ENCODE measurements at places on chromosomes 2 and 18. TPM values are rescaled to one million over a fixed set of nuclear protein-coding genes. Genes with fewer than 3 reads are reported as not detected.

The IL36G gene
- not detected for total RNA-seq

The CD28 gene
- 194 TPM for total RNA-seq

The PPP1R1C gene
- total RNA-seq, result not detected

DNA sequence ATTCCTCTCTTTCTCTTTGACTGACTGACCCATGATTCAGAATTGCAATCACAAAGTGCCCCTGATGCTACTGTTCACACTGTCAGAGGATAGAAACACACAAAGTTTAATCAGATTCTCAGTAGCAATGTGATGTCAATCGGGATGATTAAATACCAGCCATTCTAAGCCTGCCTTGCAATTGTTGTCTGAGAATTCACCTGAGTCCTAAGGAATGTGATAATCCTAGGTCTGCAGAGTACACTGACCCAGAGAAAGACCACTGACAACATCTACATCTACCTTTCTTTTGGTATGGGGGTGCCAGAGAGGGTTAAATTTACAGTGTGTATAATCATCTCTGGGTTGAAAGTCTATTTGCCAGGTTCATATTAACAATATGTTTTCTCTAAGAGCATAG, 883.3 kb downstream of the NRXN1 start:
- no peaks in the 10 kb centered on the region for H3K36me3 ChIP-seq
- DNase-seq, result no peak
- no peak overlapping the region for H3K27ac ChIP-seq
- H3K4me1 ChIP-seq, result peaks cover 2% of the 10 kb centered on the region
- H3K4me3 ChIP-seq, result no peak overlapping the region

DNA sequence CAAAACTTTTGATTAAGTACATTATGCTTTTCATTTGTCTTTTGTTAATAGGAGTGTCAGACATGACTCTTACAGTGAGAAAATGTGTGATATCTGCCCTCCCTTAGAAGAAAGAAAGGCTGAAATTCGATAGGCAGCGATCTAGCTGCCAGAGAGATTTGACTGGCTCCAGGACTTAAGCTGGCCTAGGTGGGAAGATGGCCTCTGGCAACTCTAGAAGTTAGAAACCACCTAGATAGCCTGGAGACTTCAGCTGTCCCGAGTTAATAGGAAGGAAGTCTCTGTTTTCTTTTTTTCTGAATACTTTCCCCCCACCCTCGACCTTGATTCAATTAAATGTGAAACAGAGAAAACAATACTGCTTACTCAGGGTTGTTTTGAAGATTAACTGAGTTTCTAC, 1194.7 kb upstream of the CRIM1 start:
- no peak for DNase-seq
- no peaks in the 10 kb centered on the region for H3K36me3 ChIP-seq

DNA sequence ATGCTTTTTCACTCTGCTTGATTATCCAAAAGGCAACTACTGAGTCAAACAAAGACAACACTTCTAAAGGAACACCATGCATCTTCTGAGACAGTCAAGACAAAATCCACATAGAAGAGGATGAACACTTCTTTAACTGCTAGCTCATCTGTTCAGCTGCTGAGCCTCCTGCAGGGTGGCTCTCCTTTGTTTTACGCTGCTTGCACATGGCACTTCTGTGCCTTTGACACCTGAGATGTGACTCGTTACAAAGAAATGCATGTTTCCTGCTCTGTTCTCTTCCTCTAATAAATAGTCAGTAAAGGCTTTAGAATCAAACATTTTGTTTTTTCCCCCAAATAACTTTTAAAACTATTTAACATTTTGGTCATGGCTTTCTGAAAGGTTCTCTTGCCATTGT, 1129.4 kb downstream of the TDRD15 start:
- DNase-seq, result no peak
- H3K4me3 ChIP-seq, result no peak overlapping the region
- H3K27ac ChIP-seq, result no peak overlapping the region
- no peaks in the 10 kb centered on the region for H3K27me3 ChIP-seq

DNA sequence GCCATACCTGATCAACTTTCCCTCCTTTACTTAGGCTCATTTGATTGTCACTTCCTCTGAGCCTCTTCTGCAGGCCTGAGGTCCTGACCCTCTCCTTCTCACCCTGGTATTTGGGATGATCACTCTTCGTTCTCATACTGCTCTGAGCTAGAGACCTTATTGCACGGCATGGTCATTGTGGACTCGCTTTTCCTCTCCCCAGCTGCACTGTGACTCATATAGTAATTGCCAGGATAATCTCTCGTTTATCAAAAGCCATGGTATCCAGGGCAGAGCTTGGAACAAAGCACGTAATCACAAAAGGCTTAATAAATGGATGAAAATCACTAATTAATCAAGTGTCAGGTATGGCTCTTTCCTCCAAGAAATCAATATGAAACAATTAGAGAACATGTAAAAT, 40.9 kb upstream of the TRIB2 start:
- H3K27ac ChIP-seq, result no peak overlapping the region
- H3K4me3 ChIP-seq, result no peak overlapping the region
- H3K36me3 ChIP-seq, result no peaks in the 10 kb centered on the region
- no peak for DNase-seq
- no peaks in the 10 kb centered on the region for H3K27me3 ChIP-seq

GRCh38 chr18:58547864-58548263, 81.0 kb downstream of the ALPK2 start:
- no peak overlapping the region for H3K4me3 ChIP-seq
- DNase-seq, result no peak
- no peak overlapping the region for H3K27ac ChIP-seq
- peaks cover 25% of the 10 kb centered on the region for H3K27me3 ChIP-seq
- H3K4me1 ChIP-seq, result peaks cover 44% of the 10 kb centered on the region
- no peaks in the 10 kb centered on the region for H3K36me3 ChIP-seq

GRCh38 chr2:202932425-202933138, 20.5 kb downstream of the CARF start:
- no peak overlapping the region for H3K27ac ChIP-seq
- H3K36me3 ChIP-seq, result peaks cover 11% of the 10 kb centered on the region
- H3K4me1 ChIP-seq, result no peaks in the 10 kb centered on the region
- no peaks in the 10 kb centered on the region for H3K27me3 ChIP-seq

- peaks cover 57% of the 10 kb centered on the region for H3K27me3 ChIP-seq
- H3K27ac ChIP-seq, result no peak overlapping the region
- H3K4me1 ChIP-seq, result no peaks in the 10 kb centered on the region
- H3K4me3 ChIP-seq, result no peak overlapping the region
- H3K36me3 ChIP-seq, result no peaks in the 10 kb centered on the region
These were observed 7.3 kb downstream of the ALPP start for GRCh38 chr2:232385660-232386489.

DNA sequence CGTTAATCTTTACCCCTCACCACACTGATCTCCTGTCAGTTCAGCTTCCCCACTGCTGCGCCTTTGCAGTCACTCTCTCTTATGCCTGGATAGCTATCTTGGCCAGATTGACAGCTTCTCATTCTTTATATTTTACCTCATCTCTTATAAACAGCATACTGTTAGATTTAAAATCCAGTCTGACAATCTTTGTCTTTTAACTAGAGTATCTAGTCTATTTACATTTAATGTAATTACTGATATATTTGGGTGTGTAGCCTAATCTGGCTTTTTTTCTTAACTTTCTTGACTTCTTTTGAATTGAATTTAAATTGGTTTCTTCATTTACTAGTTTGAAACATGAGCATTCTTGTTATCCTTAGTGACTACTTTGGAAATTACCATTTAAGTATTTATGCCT, 225.1 kb downstream of the PRKCE start:
- H3K27me3 ChIP-seq, result peaks cover 1% of the 10 kb centered on the region
- H3K36me3 ChIP-seq, result peaks cover 14% of the 10 kb centered on the region
- no peak for DNase-seq
- H3K4me3 ChIP-seq, result no peak overlapping the region

DNA sequence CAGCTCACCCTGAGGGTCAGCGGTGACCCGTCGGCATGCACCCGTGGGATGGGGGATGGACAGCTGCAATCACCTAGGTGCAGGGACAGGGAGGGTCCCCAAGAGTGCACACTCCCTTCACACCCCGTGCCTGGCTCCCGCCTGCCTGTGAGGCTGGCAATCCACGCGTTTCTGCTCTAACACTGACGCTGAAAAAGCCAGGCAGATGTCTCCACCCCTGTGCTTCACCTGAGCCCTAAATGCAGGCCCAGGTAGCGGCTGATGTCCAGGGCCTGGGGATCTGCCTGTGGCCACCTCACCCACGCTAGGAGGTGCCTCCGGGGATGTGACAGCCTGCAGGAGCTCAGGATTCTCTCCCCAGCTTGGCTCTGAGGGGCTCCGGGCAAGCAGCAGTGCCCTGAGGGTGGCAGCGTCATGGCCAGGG, 212.0 kb upstream of the SALL3 start:
- H3K27ac ChIP-seq, result no peak overlapping the region
- no peaks in the 10 kb centered on the region for H3K4me1 ChIP-seq

DNA sequence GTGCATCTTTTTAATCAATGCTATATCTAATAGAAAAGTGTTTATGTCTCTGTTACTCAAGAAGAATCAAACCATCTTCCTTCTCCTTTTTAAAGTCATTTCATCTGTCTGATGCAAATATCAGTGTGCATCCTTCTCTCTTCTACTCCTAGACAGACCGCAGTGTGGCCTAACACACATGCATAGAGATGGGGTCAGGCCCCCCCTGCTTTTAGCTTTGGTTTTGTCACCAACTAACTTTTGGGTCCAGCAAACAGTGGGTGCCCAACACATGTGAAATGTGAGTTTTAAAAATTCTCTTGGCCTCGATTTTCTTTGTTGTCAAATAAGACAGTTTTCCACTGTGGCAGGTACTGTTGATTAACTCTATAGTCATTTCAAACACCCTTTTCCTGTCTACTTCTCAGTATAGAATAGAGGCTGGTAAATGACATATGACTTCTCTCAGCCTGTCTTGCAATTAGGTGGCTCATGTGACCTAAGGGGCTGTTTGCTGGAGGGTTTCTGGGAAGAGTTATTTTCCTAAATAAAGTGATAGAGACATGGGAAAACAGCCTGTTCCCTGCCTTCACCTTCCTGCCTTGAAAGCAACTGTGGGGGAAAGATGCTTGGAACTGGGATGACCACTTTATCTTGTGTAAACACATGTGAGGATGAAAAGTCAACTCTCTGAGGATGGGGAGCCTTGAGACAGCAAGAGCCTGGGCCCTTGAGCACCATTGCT, 65.7 kb upstream of the DARS1 start:
- peak; percentile 49 for DNase-seq
- H3K36me3 ChIP-seq, result peaks cover 20% of the 10 kb centered on the region
- H3K27me3 ChIP-seq, result no peaks in the 10 kb centered on the region
- peak overlapping the region; percentile 87 for H3K27ac ChIP-seq

DNA sequence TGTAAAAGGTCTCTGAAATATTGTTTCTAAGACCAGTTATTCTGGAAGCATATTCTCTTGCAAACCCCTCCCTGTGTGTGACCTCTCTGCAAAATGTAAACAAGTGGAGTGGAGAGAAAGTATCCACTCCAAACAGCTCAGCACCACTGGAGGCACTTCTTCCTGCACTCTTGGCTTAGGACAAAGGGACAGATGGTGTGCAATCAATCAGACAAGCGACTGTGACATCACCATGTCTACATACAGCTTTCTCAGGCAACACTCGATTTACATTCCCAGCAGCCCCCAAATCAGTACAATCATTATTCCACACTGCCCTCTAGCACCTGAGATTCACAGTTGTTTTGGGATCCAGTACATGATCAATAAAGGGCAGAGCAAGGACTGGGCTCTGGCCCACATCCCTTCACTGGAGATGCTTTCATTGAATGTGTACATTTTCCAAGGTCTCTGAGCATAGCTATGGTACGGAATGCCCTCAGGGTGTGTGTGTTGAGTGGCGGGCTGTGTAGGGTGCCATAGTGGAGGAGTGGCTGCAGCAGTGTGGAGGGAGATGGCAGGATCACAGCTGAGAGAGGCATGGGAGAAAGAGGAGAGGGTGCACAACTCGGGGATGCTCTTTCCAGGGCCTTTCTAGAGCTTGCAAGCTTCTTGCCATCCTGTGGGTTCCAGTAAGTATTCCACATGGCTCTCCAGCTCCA, 311.8 kb upstream of the ST6GAL2 start:
- DNase-seq, result no peak

DNA sequence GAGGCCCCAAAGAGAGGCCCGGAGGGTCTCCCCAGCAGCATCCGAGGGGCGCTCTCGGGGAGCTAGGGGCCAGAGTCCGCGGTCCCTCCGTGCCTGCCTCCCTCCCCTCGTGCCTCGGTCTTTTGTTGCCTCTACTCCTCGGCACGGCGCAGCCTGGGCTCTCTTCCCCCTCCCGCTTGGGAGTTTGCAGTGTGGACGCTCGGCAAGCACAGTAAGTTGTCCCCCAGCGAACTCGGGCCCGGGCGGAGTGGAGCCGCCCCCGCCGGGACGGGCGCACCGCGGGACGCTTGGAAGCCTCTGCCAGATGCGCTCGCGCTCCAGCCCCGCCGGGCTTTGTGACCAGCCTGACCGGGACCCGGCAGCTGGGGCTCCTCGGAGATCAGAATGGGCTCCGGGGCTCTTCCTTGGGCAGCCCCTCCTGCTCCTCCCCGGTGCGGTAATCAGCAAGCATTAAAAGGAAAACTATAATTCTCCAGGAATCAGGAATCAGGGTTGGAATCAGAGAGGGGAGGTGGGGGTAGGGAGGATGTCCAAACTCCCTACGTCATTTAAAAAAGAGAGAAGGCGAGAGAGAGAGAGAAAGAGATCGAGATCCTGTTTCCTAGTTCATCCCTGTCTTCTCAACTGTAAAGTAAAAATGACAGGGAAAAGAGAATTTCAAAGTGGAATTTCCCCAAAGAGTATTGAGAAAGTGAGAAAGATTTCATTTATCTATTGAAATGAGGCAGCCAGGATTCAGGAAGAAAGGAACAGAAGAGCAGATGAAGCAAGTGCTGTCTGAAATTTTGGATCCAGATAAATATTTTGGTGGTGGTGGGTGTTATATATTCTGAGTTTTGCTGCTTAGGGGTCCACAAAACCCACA, 786 bp upstream of the TMEM200C start:
- H3K27ac ChIP-seq, result no peak overlapping the region
- no peak for DNase-seq
- H3K36me3 ChIP-seq, result no peaks in the 10 kb centered on the region
- H3K4me3 ChIP-seq, result no peak overlapping the region

- H3K4me1 ChIP-seq, result peaks cover 54% of the 10 kb centered on the region
- H3K27me3 ChIP-seq, result no peaks in the 10 kb centered on the region
- H3K36me3 ChIP-seq, result peaks cover 90% of the 10 kb centered on the region
- DNase-seq, result no peak
- H3K4me3 ChIP-seq, result no peak overlapping the region
These were observed 14.8 kb downstream of the ZAP70 start for GRCh38 chr2:97728091-97728731.
